ENCODE measurements at places on chromosomes 6 and 20. TPM values are rescaled to one million over a fixed set of nuclear protein-coding genes. Genes with fewer than 3 reads are reported as not detected.
A peak's percentile ranks its signal among the peaks of the same experiment; 100 is the strongest.

- no peak for DNase-seq
Observed at GRCh38 chr20:5807431-5807830, 57.2 kb downstream of the SHLD1 start.

DNA sequence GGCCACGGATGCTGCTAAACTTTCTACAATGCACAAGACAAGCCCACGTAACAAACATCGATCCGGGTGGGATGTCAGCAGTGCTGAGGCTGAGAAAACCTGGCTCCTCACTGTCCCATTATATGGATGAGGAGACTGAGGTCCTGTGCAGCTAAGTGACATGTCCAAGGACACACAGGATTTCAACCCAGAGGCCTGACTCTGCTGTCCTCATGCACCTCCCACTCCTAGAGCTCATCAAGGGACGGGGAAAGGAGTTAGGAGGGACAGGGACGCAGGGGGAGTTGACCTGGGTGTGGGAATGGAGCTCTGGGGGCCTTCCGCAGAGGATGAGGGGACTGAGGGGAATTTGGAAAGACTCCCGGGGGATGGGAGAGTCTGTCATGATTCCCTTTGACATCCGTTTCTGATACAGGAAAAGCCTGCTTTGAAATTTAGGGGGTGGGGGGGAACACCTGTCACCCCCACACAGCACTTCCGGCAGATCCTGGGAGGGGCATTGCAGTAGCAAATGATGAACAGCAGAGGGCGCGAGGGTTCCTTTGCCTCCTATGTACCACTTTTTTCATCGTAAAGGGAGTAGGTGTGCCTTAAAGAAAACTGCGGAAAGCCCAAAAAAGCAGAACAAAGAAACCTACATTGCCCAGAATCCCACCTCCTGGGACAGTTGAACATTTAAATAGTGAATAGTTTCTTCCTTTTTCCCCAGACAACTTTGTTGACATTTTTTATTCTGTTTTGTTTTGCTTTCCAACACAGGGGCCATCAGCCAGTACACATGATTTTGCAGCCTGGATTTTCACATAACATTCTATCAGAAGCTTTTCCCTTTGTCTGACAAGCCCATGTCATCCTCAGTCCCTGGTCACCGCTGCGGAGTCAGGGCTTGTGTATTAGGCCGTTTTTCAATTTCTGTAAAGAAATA, 48.6 kb downstream of the SLC2A10 start:
- DNase-seq: peak; percentile 62

DNA sequence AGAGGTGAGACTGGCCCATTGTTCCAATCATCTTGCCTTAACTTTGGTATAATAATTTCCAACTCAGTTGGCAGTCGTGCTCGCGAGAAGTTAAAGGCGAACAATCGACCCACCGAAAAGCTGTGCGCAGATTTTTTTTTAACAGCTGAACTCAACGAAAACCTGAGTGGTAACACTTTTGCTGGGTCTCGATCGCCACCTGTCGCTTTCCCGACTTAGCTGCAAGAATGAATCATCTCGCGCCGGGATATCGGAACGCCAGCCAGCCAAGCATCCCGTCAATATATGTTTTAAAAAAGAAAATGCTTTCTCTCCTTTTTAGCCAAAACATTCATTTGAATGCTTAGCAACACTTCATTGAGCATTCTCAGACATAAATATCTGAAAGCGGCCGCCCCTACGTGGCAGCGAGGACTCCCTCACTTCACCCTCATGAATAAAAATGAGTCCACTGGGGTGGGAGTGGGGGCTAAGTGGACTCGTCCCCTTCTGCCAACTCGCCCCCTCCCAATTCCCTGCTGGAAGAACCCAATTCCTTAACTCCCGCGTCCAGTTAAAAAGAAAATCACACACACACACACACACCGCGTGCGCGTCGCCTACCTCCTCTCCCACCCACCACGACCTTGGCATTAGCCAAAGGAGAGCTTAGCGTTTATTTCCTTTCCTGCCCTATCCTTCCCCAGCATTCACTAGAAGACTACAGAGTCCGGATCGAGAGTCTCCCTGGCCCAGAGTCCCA, 1.5 kb downstream of the COL12A1 start:
- DNase-seq: peak; percentile 97

DNA sequence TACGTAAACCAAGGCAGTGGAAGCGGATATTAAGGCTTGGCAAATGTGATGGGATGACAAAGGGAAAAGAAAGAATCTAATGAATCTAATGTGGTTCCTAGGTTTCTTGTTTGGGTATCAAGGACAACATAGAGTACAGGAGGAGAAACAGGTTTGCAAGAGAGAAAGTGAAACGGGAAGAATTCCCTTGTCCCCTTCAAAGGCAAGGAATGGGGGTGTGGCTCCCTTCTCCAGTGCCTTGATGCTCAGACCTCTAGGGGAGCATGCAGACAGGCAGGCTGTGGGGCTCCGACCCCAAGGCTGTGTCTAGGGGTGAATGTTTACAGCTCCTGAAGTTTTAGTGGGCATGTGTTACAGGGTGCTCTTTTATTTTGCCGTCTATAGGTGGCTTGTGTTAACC, 317.5 kb upstream of the HSF2 start:
- peak; percentile 20 for DNase-seq

DNA sequence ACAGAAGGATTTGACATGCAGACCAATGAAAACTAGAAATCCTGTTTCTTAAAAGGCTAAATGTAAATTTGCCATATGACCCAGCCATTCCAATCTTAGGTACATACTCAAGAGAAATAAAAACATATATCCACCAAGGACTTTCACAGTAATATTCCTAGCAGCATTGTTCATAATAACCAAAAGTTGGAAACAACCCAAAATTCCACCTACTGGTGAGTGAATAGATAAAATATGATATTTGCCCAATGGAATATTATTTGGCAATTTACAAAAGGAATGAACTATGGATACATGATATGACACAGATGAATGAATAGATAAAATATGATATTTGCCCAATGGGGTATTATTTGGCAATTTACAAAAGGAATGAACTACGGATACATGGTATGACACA, 22.7 kb downstream of the MTCL3 start:
- no peak for DNase-seq

MYCT1 gene
- 0.37 TPM for total RNA-seq

Measured in M059J (cell line).